Activated CD4-positive, alpha-beta memory T cell treated with anti-CD3 and anti-CD28 coated beads for 36 hours (primary cell): ENCODE measurements at places on chromosomes 16 and 17. TPM values are rescaled to one million over a fixed set of nuclear protein-coding genes. Genes with fewer than 3 reads are reported as not detected.

- H3K27ac ChIP-seq: no peak overlapping the region
- H3K4me3 ChIP-seq: no peak overlapping the region
- H3K27me3 ChIP-seq: no peaks in the 10 kb centered on the region
- no peaks in the 10 kb centered on the region for H3K4me1 ChIP-seq
- H3K36me3 ChIP-seq: peaks cover 19% of the 10 kb centered on the region
These were observed 122.2 kb downstream of the SMG6 start for GRCh38 chr17:2181206-2181896.

The ZCCHC14 gene
- 8.7 TPM for total RNA-seq

DNA sequence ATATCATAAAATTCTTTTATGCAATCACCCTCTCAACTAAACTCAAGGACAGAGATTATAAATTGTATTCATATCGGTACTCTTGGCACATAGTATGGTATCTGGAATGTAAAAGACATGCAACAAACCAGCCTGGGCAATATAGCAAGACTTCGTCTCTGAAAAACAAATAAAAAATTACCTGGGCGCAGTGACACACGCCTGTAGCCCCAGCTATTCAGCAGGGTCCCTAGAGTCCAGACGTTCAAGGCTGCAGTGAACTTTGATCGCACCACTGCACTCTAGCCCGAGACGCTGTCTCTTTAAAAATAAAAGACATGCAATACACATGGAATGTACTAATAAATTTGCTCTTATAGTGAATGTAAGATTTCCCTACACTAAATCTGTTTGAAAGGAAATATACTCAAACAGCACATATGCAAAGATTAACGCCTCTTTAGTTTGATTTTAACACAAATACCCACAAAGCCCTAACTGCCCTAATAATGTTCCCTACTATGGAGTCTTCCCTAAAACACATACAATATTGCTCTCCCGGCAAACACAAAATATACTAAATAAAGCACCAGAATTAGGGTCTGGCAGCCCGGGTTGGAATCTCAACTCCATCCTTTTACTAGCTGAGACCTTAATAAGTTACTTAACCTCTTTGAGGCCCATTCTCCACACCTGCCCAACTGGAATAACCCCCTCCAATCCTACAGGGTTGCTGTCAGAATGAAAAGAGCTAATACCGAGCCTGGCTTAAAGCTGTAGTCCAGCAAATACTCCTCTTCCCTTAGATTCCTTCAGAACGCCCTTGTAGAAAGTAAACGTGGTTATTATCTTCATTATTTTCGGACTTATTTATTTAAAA is 1.2 kb downstream of the ABCA5 start:
- no peaks in the 10 kb centered on the region for H3K27me3 ChIP-seq
- no peaks in the 10 kb centered on the region for H3K36me3 ChIP-seq
- no peak for DNase-seq
- H3K4me1 ChIP-seq: peaks cover 28% of the 10 kb centered on the region
- peak overlapping the region; percentile 97 for H3K4me3 ChIP-seq

The KRTAP4-4 gene
- not detected for total RNA-seq

The HGS gene
- 96.9 TPM for total RNA-seq

- no peak for DNase-seq
- peaks cover 11% of the 10 kb centered on the region for H3K4me1 ChIP-seq
- H3K4me3 ChIP-seq: no peak overlapping the region
- H3K27me3 ChIP-seq: peaks cover 2% of the 10 kb centered on the region
- H3K27ac ChIP-seq: no peak overlapping the region
- H3K36me3 ChIP-seq: no peaks in the 10 kb centered on the region
These were observed 13.3 kb upstream of the ABR start for GRCh38 chr17:1192911-1193699.

DNA sequence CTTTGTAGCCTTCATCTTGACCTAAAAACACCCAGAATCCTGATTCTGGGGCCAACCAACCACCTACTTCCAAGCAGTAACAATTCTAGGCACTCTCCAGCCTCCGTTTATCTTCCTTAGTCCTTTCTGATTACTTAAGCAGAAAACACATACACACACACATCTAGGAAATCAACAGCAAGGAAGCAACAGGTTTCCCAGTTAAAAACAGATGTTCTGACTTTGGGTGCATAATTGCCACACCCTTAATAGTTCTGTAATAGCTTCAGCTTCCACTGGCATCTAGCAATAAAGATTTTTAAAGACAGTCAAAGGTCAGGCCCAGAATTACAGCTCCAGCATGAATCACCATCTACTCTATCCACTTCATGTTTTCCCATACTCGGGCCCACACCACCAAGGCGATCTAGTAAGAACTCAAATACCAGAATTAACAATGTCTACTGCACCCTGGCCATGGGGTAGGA is 2.6 kb downstream of the ARHGAP17 start:
- peaks cover 32% of the 10 kb centered on the region for H3K36me3 ChIP-seq
- peak overlapping the region; percentile 42 for H3K4me3 ChIP-seq
- H3K4me1 ChIP-seq: peaks cover 73% of the 10 kb centered on the region
- DNase-seq: peak; percentile 30
- H3K27me3 ChIP-seq: no peaks in the 10 kb centered on the region

GRCh38 chr17:26963163-26963503 is 330.8 kb upstream of the WSB1 start:
- peaks cover 10% of the 10 kb centered on the region for H3K27me3 ChIP-seq
- H3K4me1 ChIP-seq: no peaks in the 10 kb centered on the region
- DNase-seq: no peak
- H3K36me3 ChIP-seq: peaks cover 4% of the 10 kb centered on the region
- H3K27ac ChIP-seq: no peak overlapping the region

GRCh38 chr16:74275031-74275636 is 21.5 kb upstream of the PSMD7 start:
- no peak overlapping the region for H3K27ac ChIP-seq
- no peak overlapping the region for H3K4me3 ChIP-seq
- no peaks in the 10 kb centered on the region for H3K4me1 ChIP-seq
- peaks cover 6% of the 10 kb centered on the region for H3K36me3 ChIP-seq
- H3K27me3 ChIP-seq: peaks cover 20% of the 10 kb centered on the region

- no peak for DNase-seq
- H3K4me1 ChIP-seq: peaks cover 36% of the 10 kb centered on the region
- H3K36me3 ChIP-seq: no peaks in the 10 kb centered on the region
- H3K27ac ChIP-seq: no peak overlapping the region
- peaks cover 45% of the 10 kb centered on the region for H3K27me3 ChIP-seq
These were observed 237 bp downstream of the C1QL1 start for GRCh38 chr17:44967907-44968224.

DNA sequence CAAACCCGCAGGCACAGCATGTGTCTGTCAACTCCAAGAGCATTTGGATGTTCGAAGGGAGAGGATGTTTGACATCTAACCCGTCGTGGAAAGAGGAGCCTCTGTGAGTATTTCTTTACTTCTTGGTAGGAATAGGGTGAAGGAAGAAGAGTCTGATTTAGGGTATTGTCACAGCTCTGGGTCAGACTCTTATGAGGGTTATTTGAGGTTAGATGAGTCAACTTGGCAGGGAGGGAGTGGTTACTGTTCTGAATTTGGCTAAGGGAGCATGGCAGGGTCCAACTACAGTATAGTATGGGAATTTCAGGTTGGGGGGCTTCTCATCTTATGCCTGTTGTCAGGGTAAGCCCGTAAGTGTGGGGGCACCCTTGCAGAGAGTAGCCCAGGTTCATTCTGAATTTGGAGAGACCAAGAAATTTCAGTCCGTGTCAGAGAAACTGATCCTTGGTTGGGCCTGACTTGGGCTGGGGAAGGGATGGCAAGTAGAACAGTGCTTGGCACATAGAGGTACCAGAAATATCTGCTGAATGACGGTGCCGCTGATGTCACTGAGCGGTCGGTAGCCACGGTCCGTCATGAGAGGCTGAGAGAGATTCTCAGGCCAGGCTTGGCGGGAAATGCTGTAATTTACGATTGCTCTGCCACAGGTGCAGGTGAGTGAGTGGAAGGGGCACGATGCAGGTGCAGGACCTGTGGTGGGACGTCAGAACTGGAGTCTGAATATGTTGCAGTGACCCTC is 43.2 kb downstream of the MYH3 start:
- no peak overlapping the region for H3K4me3 ChIP-seq
- peaks cover 10% of the 10 kb centered on the region for H3K27me3 ChIP-seq
- H3K36me3 ChIP-seq: no peaks in the 10 kb centered on the region
- no peak overlapping the region for H3K27ac ChIP-seq
- no peaks in the 10 kb centered on the region for H3K4me1 ChIP-seq
- no peak for DNase-seq

The TP53TG3D gene
- not detected for total RNA-seq
